Astrocyte (in vitro differentiated cells and primary cell): ENCODE measurements at places on chromosomes 16 and 17. TPM values are rescaled to one million over a fixed set of nuclear protein-coding genes. Genes with fewer than 3 reads are reported as not detected.

DNA sequence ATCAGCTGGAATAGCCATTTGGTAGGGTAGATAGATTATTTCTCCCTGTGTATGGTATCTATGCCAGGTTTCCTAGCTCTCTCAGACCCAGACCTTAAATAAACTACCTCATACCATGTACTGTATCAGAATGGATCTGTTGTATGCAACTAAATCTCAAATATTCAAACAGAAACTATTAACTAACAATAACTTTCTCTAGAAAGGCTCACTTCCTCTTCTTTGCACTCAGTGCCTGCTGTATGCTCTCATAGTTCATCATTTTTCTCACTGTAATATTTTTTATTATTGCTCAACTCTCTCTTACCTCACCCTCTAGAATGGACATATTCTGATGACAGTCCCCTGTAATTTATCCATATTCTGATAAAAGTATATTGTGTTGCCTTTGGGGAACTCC, 182.4 kb downstream of the TOX3 start:
- DNase-seq = no peak

DNA sequence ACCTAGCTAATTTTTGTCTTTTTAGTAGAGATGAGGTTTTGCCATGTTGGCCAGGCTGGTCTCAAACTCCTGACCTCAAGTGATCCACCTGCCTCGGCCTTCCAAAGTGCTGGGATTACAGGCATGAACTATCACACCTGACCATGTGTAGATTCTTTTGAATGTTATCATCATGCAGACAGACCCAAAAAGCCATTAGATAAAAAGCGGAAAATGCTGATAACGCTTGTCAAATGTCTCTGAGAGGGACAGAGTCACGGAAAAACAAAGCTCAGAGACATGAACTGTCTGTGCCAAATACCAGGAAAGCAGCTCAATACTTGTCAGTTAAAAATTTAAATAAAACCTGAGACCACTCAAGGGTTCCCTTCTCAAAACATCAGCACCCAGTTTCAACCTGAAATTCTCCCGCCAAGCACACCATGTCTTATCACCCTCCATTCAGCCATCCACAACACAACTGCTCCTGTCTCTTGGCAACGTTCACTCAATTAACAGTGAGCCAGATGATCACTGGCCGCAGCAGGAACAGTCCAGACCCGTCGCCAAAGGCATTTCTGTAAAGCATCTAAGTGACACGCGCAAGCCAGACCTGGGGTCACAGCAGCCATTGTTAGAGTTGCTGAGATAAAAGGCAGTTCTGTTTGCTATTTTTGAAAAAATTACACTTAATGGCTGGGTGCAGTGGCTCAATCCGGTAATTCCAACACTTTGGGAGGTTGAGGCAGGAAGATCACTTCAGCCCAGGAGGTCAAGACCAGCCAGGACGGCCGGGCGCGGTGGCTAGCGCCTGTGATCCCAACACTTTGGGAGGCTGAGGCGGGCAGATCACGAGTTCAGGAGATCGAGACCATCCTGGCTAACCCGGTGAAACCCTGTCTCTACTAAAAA, 29.7 kb downstream of the FANCA start:
- DNase-seq = no peak

GRCh38 chr17:1109606-1110540, 69.9 kb downstream of the ABR start:
- no peak for DNase-seq

GRCh38 chr17:65618516-65618915, 57.1 kb upstream of the AXIN2 start:
- no peak for DNase-seq

GRCh38 chr16:13150181-13150885, 248.9 kb downstream of the SHISA9 start:
- DNase-seq = no peak

The ITGAL gene
- total RNA-seq = 0.23 TPM in 1 of 2 replicates, not detected in the other
